ENCODE measurements at places on chromosomes 12 and 14. TPM values are rescaled to one million over a fixed set of nuclear protein-coding genes. Genes with fewer than 3 reads are reported as not detected.

DNA sequence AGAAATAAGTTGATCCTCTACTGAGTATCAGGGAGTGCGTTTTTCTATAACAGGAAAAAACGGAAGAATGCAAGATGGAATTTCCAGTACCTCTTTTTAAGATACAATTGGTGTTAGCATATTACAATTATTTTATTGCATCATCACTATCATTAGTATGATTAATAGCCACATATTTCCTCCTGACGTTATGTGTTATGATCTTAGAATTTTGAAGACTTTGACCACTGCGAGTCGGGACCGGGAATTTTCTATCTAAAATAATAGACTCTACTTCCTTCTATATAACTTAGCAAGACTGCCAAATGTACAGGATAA is 679 bp upstream of the SAV1 start:
- DNase-seq: no peak

CCDC198 gene
- total RNA-seq: not detected

- no peak for DNase-seq
These were observed 71.6 kb downstream of the MAP1LC3B2 start for GRCh38 chr12:116630762-116631161.

GRCh38 chr12:132490422-132491137 is 629 bp downstream of the FBRSL1 start:
- no peak for DNase-seq

SLC8A3 gene
- 0.27 TPM for total RNA-seq

TTC5 gene
- 6.8 TPM for total RNA-seq

DNA sequence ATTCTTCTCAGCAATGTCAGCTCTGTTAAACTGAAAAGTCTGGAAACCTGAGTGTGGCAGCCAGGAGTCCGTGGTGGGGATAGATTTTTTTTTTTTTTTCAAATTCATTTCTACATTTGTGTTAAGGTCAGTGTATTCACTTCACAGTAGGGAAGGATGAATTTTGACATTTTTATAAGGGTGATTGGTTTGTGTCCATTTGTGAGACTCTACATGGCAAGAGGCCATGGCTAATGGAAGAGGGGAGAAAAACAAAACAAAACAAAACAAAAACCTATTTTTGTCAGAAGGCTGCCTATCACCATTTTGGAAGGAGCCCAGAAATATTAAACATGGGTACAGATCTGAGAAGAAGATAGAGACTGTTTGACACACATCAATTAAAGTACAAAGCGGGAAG is 176.1 kb downstream of the RMST start:
- DNase-seq: no peak

KLRF1 gene
- 2.2 TPM for total RNA-seq

DNA sequence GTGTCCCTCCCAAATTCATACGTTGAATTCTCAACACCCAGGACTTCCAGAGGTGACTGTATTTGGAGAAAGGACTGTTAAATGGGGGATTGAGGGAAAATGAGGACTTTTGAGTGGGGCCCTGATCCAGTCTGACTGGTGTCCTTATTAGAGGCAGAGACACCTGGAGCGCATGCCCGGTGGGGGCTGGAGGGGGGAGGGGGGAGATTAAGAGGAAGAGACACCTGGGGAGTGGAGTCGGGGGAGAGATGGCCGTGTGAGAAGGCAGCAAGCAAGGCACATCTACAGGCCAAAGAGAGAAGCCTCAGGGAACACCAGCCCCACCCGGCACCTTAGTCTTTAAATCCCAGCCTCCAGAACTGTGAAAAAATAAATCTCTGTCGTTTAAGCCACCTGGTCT is 209.7 kb downstream of the SLC41A2 start:
- no peak for DNase-seq

EXOC3L4 gene
- 1.4 TPM for total RNA-seq

GTF2A1 gene
- 14.7 TPM for total RNA-seq

MYH6 gene
- total RNA-seq: not detected

- peak; percentile 75 for DNase-seq
These were observed 444 bp downstream of the DRAM1 start for GRCh38 chr12:101877806-101878242.

DNA sequence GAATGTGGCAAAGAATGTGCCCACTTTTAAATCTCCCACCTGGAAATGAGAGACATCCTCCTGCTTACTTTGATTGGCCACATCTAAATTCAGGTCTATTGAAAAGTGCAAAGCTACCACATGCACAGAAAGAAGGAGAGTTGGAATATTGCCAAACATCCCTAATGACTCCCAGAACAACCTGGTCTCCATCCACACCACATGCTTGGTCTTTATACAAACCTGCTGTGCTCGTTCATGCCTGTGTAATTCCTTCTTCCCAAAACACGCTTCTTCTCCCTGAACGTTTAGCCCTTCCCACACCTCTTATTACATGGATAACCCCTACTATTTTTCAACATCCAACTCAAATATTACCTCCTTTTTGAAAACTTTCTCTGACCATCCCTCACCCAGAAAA is 66.2 kb upstream of the BCL2L14 start:
- no peak for DNase-seq

- DNase-seq: no peak
These were observed 10.5 kb downstream of the AKT1 start for GRCh38 chr14:104784846-104785707.

DNA sequence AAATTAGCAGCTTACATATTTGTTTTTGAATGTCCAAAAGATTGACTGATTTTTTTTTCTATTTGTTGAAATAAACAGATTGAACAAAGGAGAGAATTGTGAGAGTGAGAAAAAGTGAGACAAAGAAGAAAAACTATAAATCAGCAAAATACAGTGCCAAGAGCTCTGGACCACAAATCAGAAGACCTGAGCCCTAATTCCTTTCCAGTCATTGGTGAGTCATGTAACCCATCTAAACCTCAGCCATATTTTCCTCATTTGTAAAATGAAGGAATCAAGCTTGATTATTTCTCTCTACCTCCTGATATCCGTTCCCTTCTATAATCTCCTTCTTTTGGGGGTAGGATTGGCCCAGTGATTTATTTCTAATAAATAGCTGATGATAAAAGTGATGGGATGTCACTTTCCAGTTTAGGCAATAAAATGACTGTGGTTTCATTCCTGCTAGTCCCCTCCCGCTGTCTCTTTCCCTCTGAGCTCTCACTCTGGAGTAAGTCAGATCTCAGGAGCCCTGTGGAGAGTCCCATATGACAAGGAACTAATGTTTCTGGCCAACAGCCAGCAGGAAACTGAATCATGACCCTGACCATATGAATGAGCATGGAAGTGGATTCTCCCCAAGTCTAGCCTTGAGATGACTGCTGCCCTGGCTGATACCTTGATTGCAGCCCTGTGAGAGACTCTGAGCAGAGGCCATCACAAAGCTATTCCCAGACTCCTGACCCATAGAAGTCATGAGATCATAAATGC is 218.9 kb downstream of the ACSS3 start:
- DNase-seq: no peak

- no peak for DNase-seq
These were observed 188.9 kb upstream of the NTF3 start for GRCh38 chr12:5243014-5243413.

- peak; percentile 78 for DNase-seq
These were observed 22.3 kb upstream of the TC2N start for GRCh38 chr14:91889477-91890211.

GRCh38 chr12:112843287-112843686 is 51.7 kb downstream of the RPH3A start:
- DNase-seq: no peak

- DNase-seq: no peak
These were observed 87.6 kb downstream of the SLC15A5 start for GRCh38 chr12:16189849-16190248.

DNA sequence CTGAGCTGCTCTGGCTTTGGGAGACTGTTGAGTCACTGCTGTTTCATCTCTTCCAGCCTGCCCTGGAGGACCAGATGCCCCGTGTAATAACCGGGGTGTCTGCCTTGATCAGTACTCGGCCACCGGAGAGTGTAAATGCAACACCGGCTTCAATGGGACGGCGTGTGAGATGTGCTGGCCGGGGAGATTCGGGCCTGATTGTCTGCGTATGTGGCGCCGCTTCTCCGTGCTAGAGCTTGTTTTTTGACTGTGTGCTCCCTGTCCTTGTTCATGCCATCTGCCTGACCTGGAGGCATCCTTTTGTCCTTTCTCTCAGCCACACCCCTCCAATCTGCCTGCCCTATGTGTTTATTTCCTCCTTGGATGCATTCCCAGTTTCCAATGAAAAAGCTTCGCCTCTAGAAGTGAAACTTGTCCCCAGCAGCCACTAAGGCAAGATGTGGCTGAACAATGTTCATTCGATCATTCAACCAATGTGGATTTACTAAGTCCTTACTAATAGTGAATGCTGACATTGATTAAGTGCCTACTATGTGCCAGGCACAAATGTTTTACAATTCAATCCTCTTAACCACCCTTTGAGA is 98.6 kb downstream of the NT5DC3 start:
- no peak for DNase-seq

KRT7 gene
- total RNA-seq: not detected

DNA sequence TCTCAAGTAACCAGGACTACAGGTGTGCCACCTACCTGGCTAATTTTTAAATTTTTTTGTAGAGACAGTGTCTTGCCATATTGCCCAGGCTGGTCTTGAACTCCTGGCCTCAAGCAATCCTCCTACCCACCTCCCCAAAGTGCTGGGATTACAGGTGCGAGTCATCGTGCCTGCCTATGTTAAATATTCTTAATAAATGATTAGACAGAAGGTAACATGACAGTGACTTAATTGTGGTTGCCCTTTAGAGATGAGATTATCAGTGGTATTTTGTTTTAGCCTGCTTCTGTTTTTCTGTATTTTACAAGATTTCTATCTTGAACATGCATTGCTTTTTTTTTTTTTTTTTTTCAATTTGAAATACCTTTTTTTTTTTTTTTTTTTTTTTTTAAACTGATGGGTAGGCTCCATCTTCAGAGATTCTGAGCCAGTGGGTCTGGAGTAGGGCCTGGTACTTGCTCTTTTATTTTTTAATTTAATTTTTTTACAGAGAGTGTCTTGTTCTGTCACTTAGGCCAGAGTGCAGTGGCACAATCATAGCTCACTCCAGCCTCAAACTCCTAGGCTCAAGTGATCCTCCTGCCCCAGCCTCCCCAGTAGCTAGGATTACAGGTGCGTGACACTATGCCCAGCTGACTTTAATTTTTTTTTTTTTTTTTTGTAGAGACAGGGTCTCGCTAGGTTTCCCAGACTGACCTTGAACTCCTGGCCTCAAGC is 88.4 kb downstream of the BORCS5 start:
- DNase-seq: no peak

DNA sequence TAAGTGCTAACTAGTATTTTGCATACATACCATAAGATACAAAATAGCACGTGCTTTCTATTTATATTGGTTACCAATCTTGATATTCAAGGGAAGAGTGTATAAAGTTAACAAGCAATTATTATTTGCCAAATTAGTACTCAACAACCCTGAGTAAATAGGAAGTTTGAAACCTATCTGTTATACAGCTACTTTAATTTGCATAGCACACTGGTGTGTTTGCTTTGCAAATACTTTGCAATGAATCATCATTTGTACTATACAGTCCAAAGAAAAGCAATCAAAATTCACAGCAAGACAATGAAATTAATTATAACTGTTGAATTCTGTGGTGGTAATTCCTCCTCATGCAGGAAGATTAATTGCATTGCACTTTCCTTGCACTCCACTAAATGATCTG is 469.1 kb downstream of the PRKD1 start:
- no peak for DNase-seq

DNA sequence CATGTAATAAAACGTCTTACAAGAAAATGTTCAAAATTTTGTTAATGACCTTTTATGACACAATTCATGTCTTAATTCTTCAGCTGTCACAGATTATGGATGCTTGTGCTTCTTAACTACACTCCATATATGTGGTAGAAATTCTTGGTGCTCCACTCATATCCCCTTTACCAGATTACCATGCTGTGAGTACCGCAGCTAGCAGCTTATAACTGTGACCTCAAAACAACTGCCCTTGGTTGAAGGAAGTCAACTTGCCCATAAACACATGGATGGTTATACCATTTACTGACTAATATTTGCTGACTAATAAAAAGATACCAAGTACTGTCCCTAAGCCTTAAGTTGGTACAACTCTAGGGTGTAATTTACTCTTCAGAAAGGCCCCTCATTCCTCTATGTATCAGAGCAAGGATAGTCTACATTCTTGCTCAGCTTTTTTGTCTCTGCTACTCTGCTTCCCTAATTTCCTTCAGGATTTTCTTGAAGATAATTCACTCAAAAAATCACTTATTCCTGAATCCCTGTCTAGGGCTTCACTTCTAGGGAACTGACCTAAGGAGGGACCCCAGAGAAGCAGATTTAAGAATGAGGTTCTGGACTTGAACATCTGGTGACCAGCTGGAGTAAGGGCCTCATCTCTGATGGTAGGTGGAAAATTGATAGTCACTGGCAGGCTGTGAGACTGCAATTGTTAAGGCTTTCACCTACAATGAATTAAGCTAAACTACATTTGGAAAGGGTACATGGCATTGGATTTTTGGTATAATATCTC is 152.3 kb downstream of the SLC6A15 start:
- no peak for DNase-seq

CRIP1 gene
- total RNA-seq: 4.9 TPM
